ENCODE measurements at places on chromosomes 1 and 21. TPM values are rescaled to one million over a fixed set of nuclear protein-coding genes. Genes with fewer than 3 reads are reported as not detected.

Gene ETNK2
- total RNA-seq = 1.2 TPM

Gene PTGFR
- total RNA-seq = 1.1 TPM

Gene RAB3B
- total RNA-seq = 6.0 TPM

Gene LGALS8
- total RNA-seq = 58.4 TPM

Gene CRABP2
- total RNA-seq = 1.2 TPM

Gene ARHGAP29
- 2.5 TPM for total RNA-seq

Gene KLHDC7A
- total RNA-seq = 1.0 TPM

Gene DDR2
- total RNA-seq = 7.6 TPM

Gene FGR
- total RNA-seq = 2.0 TPM

Gene SPATA21
- not detected for total RNA-seq

Gene FMO3
- 0.19 TPM for total RNA-seq

Gene BARHL2
- total RNA-seq = not detected
